SJCRH30 (cell line): ENCODE measurements at places on chromosomes 2 and 18. TPM values are rescaled to one million over a fixed set of nuclear protein-coding genes. Genes with fewer than 3 reads are reported as not detected.

The CLEC4F gene
- total RNA-seq, result not detected in 2 replicates

DNA sequence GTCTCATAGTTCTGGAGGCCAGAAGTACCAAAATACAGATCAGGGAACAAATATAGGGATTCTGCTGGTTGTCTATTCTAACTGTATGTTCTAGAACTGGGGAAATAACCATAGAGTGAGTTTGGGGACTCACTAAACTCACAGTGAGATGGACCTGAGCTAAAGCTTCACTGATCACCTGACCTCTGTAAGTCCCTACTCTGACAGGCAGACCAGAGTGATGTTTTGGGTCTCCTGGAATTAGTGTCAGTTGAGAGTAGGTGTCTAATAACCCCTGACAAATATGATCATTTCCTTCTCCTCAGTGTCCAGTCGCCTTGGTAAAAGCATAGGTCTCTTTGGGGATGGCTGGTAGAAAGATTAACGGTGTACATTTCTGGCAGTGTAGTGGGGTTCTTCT is 14.2 kb downstream of the PIKFYVE start:
- peaks cover 81% of the 10 kb centered on the region for H3K36me3 ChIP-seq
- DNase-seq, result no peak
- no peak overlapping the region for H3K27ac ChIP-seq
- no peaks in the 10 kb centered on the region for H3K27me3 ChIP-seq
- H3K4me3 ChIP-seq, result no peak overlapping the region

The CYP1B1 gene
- not detected in 2 replicates for total RNA-seq

DNA sequence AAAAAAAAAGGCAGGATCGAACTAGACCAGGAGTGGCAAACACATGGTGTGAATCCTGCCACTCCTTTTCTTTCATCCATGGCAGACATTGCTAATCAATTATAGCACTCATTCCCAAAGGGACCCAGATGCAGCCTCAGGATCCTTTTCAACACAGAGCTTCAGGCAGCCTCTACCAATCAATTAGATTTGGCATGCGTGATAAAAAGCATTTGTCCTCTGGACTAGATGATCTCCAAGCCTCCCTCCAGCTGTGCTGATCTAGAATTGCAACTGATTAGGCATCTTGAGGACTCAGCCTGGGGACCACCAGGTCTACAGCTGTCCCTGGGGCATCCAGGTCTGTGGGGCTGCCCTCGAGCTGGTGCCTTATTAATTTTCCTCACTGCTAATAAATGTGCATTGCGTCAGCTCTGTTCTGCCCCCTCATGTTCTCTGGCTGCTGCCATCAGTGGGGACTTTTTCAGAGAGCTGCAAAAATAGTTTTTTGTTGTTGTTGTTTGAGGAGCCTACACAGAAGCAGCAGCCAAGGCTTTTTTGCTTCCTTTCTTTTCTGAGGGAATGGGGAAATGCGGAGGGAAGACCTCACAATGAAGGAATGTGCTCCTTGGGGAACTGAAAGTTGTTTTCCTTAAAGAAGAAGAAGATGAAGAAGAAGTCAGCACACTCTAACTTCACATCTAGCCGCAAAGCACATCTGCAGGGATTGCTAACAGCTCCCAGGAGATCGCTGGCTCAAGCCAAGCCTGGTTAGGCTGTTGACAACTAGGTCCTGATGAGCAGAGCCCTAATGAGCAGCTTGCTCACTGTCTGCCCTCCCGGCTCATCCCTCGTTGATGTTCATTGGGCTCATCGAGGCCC is 8.8 kb upstream of the ATOH8 start:
- DNase-seq, result peak; percentile 96
- H3K4me1 ChIP-seq, result peaks cover 51% of the 10 kb centered on the region
- no peaks in the 10 kb centered on the region for H3K27me3 ChIP-seq
- H3K36me3 ChIP-seq, result no peaks in the 10 kb centered on the region
- H3K27ac ChIP-seq, result peak overlapping the region; percentile 95
- peak overlapping the region; percentile 32 for H3K4me3 ChIP-seq

The CAVIN2 gene
- 8.6 and 10.2 TPM in 2 replicates for total RNA-seq

The UGT1A10 gene
- not detected in 2 replicates for total RNA-seq

DNA sequence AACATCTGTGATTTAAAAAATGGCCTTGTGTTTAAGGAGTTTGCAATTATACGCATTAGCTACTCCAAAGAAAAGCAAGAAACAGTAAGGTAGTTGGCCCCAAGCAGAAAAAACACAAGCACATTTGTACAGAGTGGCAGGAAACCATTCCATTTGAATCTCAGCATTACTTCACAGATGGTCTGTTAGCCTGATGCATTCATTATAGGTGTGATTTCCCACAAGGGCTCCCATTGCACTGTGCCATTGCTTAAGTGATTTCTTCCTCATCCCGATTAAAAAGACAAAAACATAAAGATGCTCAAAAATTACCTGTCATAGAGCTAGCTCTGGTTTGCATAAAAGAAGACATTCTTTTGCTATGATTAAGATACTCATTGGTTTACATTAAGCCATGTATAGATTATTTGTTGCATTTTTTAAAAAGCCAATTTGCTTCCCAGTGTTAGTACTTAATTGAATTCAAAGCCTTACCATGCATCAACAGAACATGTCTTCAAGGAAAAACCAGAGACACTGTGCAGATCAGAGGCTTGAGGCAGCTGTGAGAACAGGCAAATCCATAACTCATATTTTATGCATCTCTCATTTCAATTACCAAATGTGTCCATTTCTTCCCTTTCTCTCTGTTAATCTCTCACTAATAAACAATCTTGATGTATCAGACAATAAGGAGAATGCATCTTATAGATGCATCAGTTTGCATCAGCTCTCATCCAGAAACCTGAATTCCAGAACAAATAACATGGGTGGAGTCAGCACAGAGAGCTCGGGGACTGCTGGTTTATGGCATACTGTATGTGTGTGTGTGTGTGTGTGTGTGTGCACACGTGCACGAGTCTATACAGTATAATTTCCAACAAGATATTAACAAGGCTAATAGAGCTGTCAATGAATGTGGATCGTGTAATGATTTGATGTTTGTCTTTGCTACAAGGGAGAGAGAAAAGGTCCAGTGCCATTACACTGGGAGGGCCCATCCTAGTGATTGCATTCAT is 558.6 kb upstream of the HS6ST1 start:
- no peaks in the 10 kb centered on the region for H3K4me1 ChIP-seq
- no peak overlapping the region for H3K27ac ChIP-seq
- H3K4me3 ChIP-seq, result no peak overlapping the region
- no peaks in the 10 kb centered on the region for H3K27me3 ChIP-seq
- DNase-seq, result no peak

DNA sequence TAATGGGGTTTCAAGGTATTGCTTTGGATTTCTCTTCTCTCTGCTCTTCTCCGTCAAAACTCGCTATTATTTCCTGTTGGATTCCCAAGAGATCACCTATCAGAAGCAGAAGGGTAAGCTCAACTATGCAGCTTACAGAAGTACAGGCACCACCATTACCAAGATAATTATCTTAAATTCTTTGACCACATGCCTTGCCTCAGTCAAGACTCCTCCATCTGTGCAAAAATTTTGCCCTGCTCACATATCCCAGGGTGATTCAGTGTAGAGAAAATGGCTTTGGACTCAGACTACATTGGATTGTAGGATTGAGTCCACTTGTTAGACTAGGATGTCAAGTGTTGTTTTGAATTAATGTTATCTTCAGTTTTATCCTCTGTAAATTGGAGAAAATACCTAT is 698.7 kb downstream of the TDRD15 start:
- DNase-seq, result no peak
- H3K27ac ChIP-seq, result no peak overlapping the region
- H3K36me3 ChIP-seq, result no peaks in the 10 kb centered on the region
- H3K27me3 ChIP-seq, result no peaks in the 10 kb centered on the region
- no peaks in the 10 kb centered on the region for H3K4me1 ChIP-seq

The LIMS2 gene
- total RNA-seq, result 4.0 and 5.5 TPM in 2 replicates

GRCh38 chr2:86778957-86779356 is 11.8 kb downstream of the CD8A start:
- no peak overlapping the region for H3K4me3 ChIP-seq
- no peak for DNase-seq
- peaks cover 7% of the 10 kb centered on the region for H3K36me3 ChIP-seq

The MDH1B gene
- total RNA-seq, result 0.73 and 1.3 TPM in 2 replicates

The NEUROD1 gene
- not detected in 2 replicates for total RNA-seq

DNA sequence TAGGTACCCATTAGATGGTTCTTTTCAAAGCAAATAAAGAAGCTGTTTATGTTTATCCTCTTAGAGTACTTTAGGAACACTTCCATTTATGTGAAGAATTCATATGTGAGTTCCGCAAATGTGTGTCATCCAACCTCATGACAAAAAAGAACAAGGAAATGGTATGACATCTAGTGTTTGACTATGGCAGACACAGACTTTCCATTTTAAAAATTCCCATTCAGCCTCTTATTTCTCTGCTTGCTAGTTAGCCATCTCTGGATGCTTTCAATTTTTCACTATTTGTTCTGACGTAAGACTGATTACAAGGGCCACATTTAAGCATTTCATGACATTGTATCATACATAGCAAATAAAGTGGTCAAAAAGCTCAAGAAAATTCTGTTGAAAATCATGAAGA is 103.0 kb downstream of the ZAP70 start:
- no peak overlapping the region for H3K27ac ChIP-seq
- H3K36me3 ChIP-seq, result peaks cover 12% of the 10 kb centered on the region
- no peaks in the 10 kb centered on the region for H3K4me1 ChIP-seq
- no peak for DNase-seq
- H3K4me3 ChIP-seq, result no peak overlapping the region

The OSBPL6 gene
- 13.6 and 14.6 TPM in 2 replicates for total RNA-seq

The PHLPP1 gene
- 8.0 and 10.9 TPM in 2 replicates for total RNA-seq

The C2orf78 gene
- not detected in 2 replicates for total RNA-seq

GRCh38 chr2:11703700-11704099 is 33.7 kb upstream of the NTSR2 start:
- peaks cover 4% of the 10 kb centered on the region for H3K4me1 ChIP-seq
- H3K4me3 ChIP-seq, result no peak overlapping the region
- no peak for DNase-seq
- H3K27ac ChIP-seq, result no peak overlapping the region
- H3K36me3 ChIP-seq, result no peaks in the 10 kb centered on the region
- H3K27me3 ChIP-seq, result no peaks in the 10 kb centered on the region

DNA sequence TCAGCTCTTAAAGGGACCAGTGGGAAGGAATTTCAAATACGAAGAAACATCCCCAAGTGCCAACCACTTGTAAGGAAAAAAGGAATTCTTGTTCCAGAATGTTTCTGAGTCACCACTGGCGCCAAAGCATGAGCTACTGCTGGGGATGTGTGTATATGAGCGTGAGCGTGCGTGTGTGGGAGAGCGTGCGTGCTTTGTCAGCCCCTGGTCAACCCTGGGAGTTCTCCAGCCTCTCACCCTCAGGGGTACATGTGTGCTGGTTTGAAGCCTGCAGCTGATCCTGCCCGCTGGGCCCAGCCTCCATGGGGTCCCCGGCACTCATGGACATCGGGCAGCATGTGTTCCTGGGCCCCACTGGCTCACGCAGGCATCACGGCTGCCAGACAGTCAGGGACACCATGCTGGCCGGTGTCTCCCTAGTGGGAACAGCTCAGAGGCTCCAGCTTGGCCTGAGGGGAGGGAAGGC is 17.1 kb downstream of the HS6ST1 start:
- no peak overlapping the region for H3K4me3 ChIP-seq
- H3K27me3 ChIP-seq, result no peaks in the 10 kb centered on the region
- H3K4me1 ChIP-seq, result peaks cover 35% of the 10 kb centered on the region
